ENCODE measurements at places on chromosomes 5 and 9. TPM values are rescaled to one million over a fixed set of nuclear protein-coding genes. Genes with fewer than 3 reads are reported as not detected.

DNA sequence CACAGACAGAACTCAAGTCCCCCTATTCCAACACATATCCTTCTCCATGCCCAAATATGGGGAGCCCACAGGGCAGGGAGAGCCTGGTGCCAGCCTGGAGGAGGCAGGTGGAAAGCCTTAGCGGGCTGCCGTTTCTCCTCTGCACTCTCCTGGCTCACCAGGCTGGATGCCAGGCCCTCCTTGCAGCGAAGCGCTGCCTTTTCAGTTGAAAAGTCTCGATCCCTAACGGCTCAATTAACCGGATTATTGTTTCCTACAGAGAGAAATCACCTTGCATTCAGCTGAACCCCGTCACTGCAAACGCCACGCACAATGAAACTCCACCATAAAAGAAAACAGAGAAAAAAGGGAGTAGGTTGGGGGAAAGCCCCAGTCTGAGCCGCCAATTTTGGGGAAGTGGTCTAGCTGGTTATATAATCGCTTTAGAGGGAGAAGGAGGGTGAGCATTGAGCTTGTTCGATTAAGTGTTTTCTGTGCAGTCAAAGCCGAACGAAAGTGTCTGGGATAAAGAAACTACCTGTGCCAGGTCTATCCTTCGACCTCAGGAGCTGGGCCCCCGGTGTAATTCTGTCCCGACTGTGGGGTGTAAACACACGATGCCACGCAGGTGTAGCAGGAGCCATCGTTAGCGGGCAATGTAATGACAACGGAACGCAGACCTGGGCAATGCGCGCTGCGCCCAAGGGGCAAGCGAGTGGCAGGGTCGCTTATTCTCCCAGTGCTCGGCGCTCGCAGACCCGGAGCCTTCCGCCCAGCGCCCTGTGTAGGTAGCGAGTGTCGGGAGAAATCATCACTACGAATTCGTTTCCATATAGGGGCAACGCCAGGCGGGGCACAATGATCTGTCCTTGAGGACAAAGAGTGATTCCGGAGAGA lies 3.8 kb downstream of the BARHL1 start:
- no peak for DNase-seq

GRCh38 chr9:109447329-109448076 lies 50.6 kb downstream of the PTPN3 start:
- no peak for DNase-seq

GRCh38 chr9:94802793-94803192 lies 76.3 kb downstream of the AOPEP start:
- DNase-seq: peak; percentile 52

- no peak for DNase-seq
Observed at GRCh38 chr5:137581776-137582175, 82.7 kb upstream of the SPOCK1 start.

DNA sequence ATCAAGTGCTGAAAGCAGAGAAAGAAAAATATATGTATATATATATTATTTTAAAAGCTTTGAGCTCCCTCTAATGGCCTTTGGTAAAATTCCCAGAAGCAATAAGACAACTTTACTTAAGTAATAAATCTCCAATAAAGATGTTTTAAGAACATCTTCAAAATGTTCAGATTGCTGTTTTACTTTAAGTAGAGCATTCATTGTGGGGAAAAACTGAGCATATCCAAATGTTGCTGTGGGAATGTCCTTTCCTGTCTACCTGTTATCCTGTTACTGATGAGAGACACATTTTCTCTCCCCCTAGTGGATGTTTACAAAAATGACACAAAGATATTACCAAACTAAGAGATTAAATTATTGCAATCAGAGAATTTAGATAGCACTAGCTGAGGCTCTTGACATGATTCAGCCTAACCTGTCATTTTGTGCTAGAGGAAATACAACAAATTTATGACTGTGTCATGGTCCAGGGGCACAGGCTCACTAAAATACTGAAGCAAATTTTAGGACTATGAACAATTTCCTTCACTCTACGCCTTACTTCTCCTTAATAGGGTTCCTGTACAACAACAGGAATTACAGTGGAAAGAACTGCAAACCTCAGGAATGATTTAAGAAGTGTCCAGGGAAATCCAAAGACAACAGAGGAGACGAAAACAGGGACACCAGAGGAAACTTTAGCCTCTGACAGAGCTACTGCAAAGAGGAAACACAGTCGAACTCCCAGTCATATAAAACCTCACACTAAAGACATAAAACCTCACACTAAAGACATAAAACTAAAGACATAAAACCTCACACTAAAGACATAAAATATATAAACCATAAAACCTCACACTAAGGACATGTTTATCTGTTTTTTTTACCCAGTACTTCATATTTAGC lies 24.3 kb upstream of the PRRC1 start:
- peak; percentile 17 for DNase-seq

KIAA0825 gene
- total RNA-seq: 1.6 TPM

SLC4A9 gene
- total RNA-seq: not detected

FIBCD1 gene
- 9.0 TPM for total RNA-seq

FGF18 gene
- total RNA-seq: 0.17 TPM

SOX30 gene
- total RNA-seq: 0.19 TPM
